ENCODE measurements at places on chromosomes 1 and 21.

- no peak for DNase-seq
These were observed 351.3 kb upstream of the SGIP1 start for GRCh38 chr1:66182551-66183178.

DNA sequence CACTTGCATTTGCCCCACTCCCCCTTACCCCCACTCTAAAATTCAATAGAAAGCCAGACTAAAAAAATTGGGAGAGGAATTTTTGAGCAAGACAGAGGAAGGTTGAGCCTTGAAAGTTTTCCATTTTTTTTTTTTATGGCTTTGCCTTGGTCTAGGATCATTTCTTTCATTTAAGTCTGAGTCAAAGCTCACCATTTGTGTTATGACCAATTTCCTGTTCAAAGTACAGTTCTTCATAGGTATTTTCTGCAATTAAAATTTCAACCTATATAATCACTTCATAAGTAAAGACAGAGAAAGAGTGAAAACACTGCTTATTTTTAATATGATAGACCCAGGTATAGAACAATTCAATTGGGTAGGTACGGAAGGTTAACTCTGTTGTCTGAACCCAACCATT is 436.6 kb upstream of the ADGRL2 start:
- DNase-seq, result no peak

DNA sequence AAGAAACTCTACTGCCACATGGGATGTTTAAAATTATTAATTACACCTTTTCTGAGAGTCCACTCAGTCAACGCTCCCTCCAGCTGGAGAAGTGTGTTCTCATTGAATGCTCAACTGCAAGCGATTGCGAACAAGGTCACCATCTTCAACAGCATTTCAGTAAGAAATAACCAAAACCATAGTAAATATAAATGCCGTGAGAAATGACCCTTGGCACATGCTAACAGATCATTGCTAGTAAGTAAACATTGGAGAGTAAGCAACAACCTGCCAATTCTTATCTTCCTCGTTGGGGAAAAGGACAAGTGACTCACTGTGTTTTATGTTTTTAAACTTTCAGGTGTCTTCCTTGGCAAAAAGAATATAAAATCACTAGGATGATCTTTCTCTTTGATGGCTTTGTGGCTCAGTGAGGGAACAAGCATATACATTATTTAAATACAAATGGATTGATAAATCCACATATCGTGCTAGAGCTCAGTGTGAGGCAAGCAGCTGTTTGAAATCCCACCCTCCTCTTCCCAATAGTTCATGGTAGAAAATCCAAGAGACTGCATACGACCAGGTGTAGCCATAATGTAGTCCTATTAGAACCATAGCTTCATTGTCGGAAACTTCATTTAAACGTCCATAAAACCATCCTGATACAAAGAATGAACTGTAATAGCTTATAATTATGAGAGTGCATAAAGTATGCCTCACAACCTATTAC is 214.6 kb downstream of the GRIK1 start:
- DNase-seq, result no peak

GRCh38 chr1:24643363-24644099 is 429 bp downstream of the SRRM1 start:
- peak; percentile 25 for DNase-seq

DNA sequence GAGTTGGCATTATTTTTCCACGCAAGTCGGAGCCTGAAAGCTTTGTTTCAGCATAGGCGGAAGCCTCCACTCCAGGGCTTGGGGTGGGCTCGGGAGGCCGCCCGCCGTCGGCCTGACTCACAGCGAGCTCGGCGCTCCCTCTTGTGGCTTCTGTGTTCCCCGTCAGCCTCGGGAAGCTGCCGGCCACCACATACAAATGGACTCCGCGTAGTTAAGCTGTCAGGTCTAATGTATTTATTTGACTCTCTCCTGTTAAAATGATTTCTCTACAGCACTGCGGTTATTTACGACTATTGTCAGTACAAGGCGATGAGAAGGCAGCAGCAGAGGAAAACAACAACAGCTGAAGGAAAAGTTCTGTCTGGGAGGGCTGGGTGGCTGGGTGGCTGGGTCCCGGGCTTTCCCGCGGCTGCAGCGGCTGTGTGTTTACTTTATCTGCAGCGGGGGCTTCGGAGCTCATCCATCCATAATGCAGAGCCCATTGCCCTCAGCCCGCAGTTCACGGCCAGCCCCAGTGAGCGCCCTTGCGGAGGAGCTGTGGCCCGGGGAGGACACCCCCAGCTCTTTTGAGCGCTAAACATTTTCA is 375.7 kb upstream of the CAMK1G start:
- DNase-seq, result peak; percentile 10

DNA sequence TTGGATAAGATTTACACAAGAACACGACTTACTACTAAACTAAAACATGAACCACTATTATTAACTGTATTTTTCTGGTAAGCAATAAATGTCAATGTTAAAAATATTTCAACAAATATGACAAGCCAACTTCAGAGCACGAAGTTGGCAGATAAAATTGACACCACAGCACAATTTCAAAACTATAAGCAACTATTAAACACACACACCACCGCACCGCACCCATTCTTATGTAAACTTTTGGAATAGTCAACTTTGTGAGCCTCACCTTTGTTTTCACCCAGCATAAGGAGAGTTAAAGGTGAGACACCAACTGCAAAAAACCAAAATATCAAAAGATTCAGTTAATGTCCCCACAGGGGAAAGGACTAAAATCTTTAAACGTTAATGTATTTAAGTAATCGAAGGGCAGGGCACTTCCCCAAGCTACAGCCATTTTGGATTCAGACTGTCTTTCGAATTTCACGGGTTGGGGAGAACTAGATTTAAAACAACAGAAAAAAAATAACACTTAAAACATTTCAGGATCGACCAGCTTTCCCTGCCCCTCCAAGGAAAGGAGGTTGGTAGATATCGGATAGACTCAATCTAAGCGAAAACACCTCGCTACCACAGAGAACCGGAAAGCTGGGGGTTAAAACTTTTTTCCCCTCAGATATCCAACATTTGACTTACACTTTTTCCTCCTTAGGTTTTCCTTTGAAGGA is 872 bp downstream of the GPBP1L1 start:
- DNase-seq, result peak; percentile 26

DNA sequence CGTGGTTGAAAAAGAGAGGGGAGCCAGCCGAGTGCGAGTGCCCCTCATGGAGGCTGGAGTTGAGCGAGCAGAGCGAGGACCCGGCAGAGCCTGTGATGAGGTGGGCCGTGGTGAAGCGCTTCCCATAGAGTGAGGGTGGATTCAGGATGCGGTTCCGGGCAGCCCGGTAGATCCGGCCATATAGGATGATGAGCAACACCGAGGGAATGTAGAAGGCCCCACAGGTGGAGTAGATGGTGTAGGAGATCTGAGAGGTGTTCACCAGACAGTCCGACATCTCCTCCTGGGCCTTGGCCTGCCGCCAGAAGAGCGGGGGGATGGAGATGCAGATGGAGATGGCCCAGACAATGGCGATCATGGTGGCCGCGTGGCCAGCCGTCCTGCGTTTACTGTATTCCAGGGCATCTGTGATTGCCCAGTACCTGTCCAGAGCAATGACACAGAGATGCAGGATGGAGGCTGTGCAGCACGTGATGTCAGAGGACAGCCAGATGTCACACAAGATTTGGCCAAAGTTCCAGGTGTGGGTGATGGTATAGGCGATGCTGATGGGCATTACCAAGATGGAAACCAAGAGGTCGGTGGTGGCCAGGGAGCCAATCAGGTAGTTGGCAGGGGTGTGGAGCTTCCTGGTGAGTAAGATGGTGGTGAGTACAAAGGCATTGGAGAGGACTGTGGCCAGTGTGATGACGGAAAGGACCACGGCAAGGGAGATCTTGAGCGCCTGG is 23.7 kb downstream of the HTR1D start:
- DNase-seq, result no peak

GRCh38 chr1:224632921-224633321 is 16.8 kb downstream of the CNIH3 start:
- DNase-seq, result no peak

Data from MV-4-11 (cell line).